Left hindlimb (tissue), 1 donor: ENCODE measurements at places on chromosomes 3 and 15.

GRCh38 chr15:51759557-51760070 lies 8.2 kb downstream of the TMOD2 start:
- DNase-seq, result peak; percentile 42

DNA sequence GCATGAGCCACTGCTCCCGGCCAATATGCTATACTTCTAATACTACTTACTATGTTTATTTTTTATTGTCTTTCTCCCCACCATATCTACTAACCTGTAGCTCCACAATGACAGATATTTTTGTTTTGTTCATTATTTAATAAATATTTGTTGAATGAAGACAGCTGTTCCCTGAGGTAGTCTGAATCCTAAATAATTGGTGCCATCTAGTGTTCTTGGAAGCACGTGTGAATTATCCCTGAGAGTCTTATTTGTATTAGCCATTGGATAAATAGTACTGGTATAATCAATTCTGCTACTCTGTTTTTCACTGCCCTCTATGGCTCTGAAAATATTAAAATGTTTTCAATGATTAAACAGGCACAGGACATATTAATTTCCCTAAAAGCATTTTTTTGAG lies 5.6 kb upstream of the APPL1 start:
- DNase-seq, result no peak

GRCh38 chr3:41328926-41329325 lies 129.6 kb downstream of the CTNNB1 start:
- DNase-seq, result no peak

- no peak for DNase-seq
Measured at GRCh38 chr3:128385080-128385832, 81.4 kb downstream of the DNAJB8 start.

DNA sequence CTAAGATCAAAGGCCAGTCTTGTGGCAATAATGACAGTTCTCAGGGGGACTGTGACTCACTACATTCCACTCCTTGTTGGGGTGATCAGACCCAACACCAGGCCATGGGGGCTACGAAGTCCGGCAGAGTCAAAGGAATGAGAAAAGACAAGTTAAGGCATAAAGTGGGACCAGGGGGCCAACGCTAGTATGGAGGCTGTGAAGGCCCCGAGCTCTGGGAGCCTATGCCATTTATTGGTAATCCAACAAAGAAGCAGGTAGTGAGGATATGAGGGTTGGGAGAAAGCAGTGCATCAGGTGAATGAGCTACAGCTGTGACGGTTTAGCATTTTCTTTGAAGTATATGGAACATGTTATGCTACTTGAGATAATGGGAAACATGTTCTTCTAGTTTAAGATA lies 104.4 kb upstream of the C2CD4B start:
- DNase-seq, result no peak

DNA sequence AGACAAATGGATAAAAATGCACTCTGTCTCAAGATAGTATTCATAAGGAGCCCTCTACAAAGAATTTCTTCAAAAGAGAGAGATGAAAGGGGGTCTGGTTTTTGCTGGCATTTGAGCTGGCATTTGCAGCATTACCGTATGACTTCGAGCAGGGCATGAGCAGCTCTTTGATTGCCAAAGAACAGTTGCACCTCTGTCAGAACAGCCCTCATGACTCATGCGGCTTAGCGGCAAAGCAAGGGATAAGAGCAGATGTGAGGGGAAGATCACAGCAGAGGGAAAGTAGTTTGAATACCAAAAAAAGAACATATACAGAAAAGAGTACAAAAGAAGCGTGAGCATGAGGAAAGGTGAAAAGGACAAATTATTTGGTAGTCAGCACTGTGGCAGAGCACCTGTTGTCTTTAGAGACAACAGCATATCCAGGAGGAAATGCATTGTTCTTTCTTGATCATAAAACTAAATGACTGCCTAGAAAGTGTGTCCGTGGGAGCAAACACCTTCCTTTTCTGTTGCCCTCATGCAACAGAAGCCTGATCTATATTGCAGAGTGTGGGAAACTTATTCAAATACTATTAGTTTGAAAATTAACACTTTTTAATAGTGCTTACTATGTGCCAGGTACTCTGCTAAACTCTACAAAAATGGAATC lies 80.5 kb upstream of the SLC24A5 start:
- no peak for DNase-seq

DNA sequence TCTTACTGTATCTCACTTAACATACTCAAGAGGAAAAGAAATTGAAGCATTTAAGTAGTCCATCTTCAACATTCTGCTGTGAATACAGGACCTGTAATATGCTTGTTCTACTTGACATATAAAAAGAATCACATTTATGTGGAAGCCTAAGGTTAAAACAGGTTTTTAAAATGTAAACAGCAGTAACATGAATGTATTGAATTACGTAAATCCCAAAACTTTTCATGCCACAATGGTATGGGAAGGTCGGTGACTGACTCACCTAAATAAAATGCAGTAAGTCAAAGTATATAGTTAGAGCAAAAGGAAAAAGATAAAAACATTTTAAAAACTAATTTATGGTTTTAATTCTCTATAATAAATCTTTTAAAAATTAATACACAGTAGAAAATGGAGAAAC lies 115.7 kb upstream of the TJP1 start:
- DNase-seq, result no peak

GRCh38 chr3:31373681-31374080 lies 159.0 kb upstream of the STT3B start:
- no peak for DNase-seq

DNA sequence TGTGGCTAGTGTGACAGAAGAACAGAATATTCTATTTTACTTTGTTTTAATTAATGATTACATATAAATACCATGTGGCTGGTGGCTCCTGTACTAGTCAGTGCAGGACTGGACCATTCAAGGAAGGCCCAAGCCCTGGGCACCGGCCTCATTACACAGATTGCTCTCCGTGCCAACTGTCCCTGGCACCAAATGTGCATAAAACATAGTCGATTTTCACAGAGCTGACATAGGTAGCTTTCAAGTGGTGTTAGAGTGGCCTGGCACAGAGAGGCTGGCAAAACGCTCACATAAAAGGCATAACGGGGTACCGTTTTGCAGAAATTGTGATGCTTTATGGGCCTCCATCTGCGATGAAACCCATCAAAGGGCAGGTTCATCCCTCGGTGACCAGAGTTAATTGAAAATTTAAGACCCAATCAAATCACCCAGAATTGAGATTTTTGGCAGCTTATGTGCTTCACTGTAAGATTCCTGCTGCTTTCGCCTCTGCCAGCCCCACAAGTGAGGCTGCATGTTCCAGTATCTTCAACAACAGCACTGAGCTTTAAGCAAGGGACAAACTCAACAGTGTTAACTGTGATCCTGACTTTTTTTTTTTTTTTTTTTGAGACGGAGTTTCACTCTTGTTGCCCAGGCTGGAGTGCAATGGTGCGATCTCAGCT lies 25.9 kb downstream of the RFTN1 start:
- no peak for DNase-seq

- peak; percentile 51 for DNase-seq
Measured at GRCh38 chr3:194369522-194370279, at the start of gene LRRC15. TSS of gene LRRC15 (minus strand) at chr3:194369743. CDS start at chr3:194361043, 8,700 bp downstream.

DNA sequence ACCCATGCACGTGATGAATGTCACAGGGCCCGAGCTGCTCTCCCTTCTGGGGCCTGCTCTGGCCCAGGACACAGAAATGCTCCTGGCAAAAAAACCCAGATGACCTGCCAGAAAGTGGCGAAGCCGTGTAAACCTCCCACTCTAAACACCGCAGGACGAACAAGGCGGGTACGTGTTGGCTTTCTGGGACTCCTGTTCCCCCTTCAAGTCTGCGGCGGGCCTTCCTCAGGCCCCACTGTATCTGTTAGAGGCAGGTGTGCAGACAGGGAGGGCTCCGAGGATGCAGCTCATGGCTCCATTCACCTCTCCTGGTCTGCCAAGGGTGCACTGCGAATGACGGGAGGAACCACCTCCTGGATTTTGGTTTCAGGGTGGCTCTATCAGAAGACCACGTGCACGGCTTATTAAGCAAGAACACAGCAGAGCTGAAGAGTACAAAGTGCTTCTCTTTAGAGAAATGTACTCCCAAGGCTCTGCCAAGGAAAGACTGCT lies 173.8 kb downstream of the ADAMTS17 start:
- DNase-seq, result no peak

DNA sequence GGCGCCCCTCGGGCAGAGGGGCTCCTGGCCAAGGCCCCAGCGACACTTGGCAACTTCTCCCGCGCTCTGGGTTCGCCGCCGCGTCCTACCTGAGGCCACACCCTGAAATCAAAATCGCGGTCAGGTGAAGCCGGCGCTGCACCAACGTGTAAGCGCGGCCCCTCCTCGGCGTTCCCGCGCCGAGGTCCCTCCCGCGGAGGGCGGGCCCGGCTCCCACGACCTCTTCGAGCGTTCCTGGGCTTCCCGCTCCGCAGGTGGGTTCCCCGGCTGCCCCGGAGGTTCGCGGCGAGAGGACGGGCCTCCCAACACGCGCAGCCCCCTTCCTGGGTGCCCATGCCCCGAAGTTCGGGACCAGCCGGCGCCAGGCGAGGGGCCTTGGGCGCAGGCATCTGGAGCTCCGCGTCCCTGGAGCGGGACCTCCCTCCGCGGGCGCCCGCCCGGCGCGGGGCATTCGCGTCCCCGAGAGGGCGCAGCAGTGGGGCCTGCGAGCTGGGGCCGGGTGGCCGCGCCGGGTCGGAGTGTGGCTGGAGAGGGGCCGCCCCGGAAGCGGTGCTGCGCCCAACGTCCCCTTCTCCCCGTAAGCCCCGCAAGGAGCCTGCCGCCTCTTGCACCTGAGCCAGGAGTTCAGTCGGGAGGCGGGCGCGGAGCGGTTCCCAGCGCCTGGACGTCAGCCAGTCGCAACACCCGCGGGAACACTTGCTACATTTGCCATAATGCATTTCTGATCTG lies 13.7 kb downstream of the PAK6 start:
- no peak for DNase-seq

DNA sequence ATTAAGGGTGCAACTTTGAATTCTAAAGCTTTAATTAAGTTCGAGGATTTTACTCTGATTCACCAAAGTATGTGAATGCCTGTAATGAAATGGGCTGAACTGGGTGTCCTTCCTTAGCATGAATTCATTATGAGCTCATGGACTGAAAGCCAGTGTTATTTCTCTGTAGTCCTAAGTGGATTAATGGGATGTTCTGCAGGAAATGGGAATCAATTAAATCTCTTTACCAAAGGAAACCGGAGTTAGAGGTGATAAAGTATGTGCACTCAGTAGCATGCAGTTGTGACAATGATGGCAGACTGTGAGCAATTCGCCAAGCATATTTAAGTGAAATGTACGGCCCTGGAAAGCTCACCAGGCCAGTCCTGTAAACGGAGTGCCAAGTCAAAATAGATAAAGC lies 138.7 kb downstream of the CHL1 start:
- no peak for DNase-seq

DNA sequence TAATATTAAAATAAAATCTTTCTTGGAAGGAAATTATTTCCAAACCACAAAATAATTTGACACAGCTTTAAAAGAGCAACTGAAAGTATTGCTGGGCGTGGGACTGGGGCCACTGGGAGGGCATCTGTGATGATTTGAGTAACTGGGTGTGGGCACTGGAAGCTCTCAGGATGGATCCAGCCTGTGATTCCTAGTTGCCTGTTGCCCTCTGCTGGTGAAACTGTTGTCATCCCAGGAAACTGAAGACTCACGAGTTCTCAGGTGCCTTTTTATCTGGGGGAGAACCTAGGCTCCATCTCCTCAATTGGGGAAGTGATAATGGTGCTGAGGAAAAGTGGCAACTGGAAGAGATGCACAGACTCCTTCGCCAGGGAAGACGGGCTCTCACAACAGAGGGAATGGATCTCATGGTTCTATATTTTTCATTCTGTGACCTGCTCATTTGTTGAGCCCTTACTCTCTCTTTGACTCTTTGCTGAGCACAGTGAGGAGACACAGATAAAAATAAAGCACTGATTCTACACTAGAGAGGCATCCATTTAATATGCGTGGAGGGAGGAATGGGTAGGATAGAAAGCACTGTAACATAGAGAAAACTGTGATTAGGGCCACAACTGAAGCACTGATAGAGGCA lies 61.6 kb downstream of the TPRG1 start:
- DNase-seq, result peak; percentile 64

GRCh38 chr3:25239042-25239441 lies 189.0 kb upstream of the RARB start:
- no peak for DNase-seq

- no peak for DNase-seq
Measured at GRCh38 chr3:136883967-136884720, 22.1 kb downstream of the NCK1 start.
